ENCODE measurements at places on chromosomes 6 and 20.
A peak's percentile ranks its signal among the peaks of the same experiment; 100 is the strongest.

GRCh38 chr20:36573798-36574365 lies 485 bp downstream of the TGIF2 start:
- peak; percentile 45 for DNase-seq

DNA sequence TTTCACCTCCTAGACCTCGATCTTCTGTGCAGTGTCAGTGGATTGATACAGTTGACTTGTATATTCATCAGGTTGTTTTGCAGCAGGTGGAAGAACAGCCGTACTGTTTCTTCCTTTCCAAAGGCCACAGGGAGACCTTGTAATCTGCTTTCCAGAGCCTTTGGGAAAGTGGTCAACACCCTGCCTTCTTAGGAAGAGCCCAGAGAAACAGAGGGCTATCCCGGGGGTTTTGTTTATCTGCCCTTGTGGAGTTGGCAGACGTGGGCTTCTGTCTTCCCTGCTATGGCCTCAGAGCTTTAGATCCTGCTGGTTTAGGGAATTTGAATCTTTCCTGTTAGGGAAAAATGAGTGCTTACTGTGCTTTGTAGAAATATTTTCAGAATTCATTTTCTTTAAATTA lies 19.6 kb downstream of the STX16 start:
- DNase-seq: no peak

- DNase-seq: no peak
These were observed 222.9 kb downstream of the DLL1 start for GRCh38 chr6:170067923-170068360.

DNA sequence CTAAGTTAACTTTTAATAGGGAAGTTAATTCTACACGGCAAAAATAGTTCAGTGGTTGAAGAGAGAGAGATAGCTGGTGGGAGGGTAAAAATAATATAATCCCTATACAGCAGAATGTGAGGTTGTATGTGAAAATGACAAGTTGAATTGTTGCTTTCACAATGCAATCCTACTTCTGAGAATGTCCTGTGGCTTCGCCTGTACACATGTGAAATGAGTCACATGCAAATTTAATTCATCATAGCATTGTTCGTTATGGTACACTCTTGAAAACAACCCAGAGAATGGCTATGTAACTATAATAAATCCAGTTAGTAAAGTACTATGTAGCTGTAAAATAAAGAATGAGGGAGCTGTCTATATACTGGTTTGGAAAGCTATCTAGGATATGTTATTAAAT lies 46.0 kb upstream of the HINT3 start:
- DNase-seq: no peak

GRCh38 chr20:56359212-56360132 lies 698 bp downstream of the FAM210B start:
- DNase-seq: peak; percentile 21

GRCh38 chr20:58693226-58694006 lies 816 bp downstream of the NPEPL1 start:
- DNase-seq: no peak

GRCh38 chr6:148538261-148539190 lies 195.9 kb downstream of the SASH1 start:
- DNase-seq: no peak

- peak; percentile 76 for DNase-seq
These were observed 28.4 kb downstream of the PAQR8 start for GRCh38 chr6:52390361-52390727.

DNA sequence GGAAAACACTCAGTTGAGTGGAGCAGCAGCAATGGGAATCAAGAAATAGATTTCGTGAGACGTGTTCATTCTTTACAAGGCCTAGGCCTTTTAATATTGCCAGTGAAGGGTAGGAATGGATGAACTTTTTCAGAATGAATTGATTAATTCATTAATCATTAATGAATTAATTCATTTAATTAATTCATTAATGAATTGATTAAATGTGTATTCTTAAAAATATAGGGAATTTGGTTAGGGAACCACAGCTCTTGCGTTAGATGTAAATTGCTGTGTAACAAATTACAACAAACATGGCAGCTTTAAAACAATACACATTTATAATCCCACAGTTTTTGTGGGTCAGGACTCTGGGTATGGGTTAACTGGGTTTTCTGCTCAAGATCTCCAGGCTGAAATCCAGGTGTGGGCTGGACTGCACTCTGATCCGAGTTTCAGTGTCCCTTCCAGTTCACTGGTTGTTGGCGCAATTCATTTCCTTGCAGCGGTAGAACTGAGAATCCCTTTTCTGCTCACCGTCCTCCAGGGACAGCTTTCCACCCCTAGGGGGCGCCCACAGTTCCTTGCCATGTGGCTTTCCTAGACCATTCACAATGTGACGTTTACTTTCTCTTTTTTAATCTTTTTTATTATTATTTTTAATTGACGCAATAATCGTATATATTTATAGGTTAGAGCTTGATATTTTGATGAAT lies 32.8 kb upstream of the BCAS1 start:
- peak; percentile 71 for DNase-seq

- no peak for DNase-seq
These were observed 31.0 kb downstream of the POM121L2 start for GRCh38 chr6:27281105-27281539.

- no peak for DNase-seq
These were observed 454.1 kb upstream of the NOX3 start for GRCh38 chr6:155909710-155910109.

DNA sequence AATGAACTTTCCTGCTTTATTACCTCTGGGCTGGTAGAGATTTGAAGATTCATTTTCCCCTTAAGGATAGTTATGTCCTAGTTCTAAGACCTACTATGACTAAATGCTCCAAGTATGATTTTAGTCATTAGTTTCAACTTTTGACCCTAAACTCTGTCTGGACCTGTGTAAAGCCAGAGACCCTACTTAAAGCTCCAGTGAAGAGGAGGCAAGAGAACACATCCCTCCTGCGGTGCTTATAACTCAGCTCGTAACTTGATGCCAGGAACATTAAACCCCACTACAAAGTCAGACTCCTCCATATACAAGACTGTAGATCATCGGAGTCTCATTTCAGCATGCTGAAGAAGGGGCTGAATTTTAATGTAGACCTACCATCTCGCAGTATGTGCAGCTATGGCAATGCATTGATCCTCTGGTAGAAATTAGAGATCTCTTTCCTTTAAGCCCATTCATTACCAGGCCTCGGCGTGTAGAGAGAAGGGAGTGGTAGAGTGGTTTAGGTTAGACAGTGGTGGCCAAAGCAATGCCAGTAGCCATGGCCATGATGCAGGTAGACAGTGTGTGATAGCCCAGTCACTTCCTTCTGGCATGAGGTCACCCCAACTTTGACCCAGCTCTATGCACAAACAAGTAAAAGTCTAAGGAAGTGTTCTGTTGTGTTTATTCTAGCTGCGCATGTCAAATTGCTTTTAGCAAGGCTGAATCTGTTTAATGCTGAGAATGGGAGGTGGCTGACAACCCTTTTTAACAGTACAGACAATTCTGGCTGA lies 34.8 kb upstream of the MYB start:
- DNase-seq: no peak

GRCh38 chr6:25942561-25943147 lies 12.2 kb upstream of the SLC17A2 start:
- DNase-seq: peak; percentile 28

- no peak for DNase-seq
These were observed 69.2 kb downstream of the MTFR2 start for GRCh38 chr6:136180704-136181511.

GRCh38 chr6:70299456-70299855 lies 3.4 kb downstream of the COL9A1 start:
- no peak for DNase-seq

- no peak for DNase-seq
These were observed 136.5 kb upstream of the AKAP12 start for GRCh38 chr6:151103266-151103665.

DNA sequence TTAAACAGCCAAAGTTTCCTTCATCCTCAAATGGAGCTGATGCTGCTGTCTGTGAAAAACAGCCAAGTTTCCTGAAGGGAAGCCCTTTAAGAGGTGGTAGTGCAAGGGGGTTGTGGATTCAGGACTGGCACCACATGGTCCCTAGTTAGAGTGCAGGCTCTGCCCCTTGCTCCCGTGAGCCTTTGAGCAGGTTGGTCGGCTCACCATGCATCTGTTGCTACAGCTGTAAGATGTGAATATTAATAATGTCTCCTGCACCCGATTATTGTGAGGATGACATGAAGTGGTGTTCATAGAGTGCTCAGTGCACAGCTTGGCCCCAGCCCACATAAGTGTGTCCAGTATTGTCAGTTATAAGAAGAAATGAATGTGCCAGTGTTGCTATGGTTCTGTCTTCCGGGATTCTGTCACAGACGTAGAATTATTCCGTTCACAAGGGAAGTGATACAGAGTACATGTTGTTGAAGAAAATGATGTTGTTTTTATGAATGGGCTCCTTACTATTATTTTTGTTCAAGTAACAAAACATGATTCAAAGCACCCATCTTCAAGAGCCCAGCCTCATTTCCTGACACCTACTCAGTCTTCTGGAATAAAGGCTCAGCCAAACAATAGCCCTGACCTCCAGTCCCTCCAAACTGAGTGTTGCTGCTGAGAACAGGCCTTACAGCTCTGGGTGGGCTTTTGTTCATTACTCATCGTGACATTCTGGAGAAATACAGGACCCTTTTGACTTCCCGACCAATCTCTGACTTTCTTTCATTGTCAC lies 2.9 kb upstream of the PKIG start:
- no peak for DNase-seq

GRCh38 chr6:35391240-35391968 lies 49.0 kb downstream of the PPARD start:
- no peak for DNase-seq

GRCh38 chr20:51569815-51570738 lies 27.6 kb upstream of the NFATC2 start:
- no peak for DNase-seq

DNA sequence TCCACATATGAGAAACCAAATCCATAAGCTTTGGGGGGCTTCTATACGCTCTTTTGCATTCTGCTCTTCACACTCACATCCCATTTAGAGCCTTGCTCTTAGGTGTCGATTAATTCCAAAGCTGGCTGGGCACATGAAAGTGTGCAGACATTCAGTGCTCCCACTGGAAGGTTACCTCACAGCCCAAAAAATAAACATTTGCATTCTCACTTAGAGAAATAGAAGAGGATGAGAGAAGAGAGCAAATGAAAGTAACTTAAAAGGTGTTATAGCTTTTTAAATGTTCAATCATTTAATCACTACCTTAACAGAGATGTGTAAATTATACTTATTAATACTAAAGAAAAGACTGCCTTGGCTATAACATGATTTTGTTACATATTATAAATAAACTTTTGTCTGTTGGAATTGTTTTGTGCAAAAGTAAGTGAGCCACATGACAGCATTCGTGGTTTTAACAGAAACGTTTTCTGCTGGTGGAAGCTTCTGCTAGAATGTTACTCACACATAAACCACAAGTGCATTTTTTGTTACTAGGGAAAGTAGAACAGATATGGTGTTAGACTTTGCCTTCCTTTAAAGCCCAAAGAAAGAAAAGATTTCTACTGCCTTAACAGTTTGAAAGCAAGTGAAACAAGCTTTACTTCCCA lies 116.7 kb downstream of the SIM1 start:
- peak; percentile 53 for DNase-seq

DNA sequence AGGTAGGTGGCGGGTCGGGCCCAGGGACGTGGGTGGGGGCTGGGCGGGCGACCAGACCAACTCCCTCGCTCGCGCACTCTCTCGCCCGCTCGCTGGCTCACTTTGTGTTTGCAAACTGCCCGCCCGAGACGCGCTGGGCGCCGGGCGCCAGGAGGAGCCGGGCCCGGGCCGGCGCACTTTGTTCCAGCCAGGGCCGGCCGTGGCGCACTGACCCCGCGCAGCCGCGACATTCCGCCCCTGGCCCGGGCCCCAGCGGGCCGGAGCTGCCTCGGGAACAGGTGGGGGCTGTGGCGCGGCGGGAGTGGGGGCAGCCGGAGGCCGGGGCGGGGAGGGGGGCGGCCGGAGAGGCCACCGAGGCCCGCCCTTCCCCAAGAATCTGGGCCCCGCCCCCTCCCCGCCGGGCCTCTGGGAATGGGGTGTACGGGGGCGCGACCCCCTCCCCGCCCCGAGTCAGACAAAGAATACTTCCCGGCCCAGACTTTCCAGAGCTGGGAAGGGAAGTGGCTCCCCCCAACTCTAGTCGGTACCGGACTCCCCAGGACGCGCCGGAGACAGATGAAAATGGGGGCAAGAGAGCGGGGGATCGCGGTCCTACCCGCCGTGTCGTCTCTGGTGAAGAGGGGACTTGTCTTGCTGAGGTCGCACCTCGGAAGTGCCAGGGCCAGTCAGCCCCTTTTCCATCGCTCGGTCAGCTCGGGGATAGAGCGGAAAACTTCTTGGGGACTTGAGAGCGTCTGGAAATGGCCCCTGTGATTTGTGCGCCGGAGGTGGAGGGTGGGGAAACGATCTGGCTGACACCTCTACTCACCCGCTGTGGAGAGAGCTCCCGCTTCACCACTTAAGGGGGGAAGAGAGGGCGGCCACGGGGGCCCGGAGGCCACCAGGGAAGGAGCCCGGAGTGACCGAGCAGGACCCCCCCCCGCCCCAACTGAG lies 951 bp downstream of the FOXP4 start:
- DNase-seq: peak; percentile 33

DNA sequence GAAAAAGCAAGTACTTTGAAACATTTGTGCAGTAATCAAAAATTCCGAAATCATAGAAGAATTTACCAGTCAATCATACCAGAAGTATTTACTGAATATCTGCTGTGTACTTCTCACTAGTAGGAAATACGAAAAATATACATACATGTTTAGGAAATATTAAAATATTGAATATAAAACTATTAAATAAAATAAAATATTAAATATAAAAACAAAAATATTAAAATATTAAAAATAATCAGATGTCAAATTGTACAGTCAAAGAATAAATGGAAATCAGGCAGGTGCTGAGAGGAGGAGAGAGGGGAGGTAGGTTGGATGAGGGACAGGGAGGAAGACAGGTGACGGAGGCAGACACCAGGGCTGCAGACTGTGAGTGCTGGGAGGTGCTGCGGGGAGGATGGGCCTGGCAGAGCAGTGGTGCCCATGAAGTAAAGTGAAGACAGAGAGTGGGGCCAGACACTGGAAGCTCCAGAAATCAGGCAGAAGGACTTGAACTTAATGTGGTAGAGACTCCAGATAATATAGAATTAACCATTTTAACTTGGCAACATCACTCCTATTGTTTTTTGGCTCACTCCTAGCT lies 55.9 kb downstream of the PRKN start:
- no peak for DNase-seq

GRCh38 chr6:291697-292505 lies at the start of gene DUSP22:
TSS of gene DUSP22 (plus strand) at chr6:292487. CDS start at chr6:292540, 53 bp downstream.
- DNase-seq: peak; percentile 96

DNA sequence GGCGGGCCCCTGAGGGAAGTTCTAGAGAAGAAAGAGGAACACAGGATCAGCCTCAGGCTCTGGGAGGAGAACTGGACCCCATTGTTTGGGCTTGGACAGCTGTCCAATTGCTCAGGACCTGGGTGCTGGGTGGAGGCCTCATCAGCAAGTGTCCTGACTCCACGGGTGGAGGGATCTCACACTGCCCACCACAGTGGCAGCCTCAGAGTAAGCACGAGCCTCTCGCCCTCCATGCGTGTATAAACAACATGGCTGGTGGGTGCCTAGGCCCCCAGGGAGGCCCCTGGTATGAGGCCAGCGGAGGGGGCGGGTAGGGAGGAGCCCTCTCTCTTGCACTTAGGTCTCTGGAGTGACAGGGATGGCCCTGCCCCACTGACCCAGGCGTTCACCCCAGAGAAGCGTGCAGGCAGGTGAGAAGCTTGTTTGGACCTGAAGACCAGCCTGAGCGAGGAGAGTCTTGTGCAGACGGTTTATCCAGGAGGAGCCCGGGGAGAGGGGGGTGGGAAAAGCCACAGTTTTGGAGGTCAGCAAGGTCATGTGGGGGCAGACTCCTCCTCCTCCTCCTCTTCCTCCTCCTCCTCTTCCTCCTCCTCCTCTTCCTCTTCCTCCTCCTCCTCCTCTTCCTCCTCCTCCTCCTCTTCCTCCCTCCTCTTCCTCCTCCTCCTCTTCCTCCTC lies 41.9 kb upstream of the BHLHE23 start:
- no peak for DNase-seq
